CD4-positive, alpha-beta T cell treated with Interleukin-1 beta for 1 hour (primary cell): ENCODE measurements at places on chromosomes 4 and X.

DNA sequence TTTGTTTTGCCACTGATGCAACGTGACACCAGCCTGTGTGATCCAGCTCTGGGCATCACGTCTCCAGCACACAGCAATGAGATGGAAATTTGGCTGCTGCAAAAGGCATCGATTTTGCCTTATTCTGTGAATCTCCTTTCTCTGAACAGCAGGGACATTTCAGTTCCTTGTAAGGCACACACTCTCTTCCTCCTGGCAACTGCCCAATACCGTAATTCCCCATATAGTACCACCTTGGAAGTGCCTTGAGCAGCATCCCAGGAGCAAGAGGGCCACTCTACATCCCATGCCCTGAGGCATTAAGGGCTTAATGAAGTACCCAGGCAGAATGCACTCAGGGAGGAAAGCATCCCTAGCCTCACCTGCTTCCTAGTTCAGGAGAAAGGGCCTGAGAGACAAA is 10.5 kb upstream of the MAMLD1 start:
- no peak for DNase-seq

DNA sequence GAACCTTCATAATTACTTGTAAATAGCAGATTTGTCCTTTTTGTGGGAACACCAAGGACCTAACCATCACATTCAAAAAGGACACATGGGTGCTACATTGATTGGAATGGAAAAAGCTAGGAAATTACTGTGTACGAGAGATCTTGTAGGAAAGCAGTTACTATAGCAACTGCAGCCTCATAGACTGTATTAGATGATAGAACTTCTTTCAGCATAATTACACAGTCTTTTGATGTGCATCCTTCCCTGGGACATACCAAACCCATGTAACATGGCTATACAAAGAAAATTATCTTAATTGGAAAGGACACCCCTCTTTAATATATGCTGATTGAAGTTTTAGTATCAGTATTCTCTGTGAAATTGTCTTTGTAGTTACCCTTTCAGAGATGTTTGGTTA is 130.7 kb upstream of the CTSO start:
- no peak for DNase-seq

DNA sequence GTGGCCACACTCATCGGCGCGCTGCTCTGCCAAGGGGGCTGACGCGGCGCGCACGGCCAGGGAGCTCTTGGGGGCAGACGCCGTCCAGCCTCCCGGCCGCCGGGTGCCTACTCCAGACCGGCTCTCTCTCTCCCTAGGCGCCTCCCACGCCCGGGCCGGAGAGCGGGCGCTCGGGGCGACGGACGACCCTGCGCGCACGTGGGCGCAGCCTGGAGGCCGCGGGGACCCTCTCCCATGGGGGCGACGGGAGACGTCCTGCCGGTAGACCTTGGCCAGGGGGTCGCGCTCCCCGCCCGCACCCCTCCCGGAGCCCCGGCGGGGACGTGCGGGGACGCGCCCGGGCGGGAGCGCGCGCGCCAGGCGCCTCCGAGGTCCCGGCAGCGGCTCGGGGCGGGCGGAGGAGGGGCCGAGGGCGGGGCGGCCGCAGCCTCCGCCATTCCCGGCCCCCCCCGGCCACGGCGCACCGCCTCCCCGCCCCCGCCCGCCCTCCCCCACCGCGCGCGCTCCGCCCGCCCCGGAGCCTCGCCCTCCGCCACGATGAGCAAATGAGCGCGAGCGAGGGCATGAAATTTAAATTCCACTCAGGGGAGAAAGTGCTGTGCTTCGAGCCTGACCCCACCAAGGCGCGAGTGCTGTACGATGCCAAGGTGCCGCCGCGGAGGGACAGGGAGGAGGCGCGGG is at the start of gene MSL3:
MSL3 (plus strand) TSS at position 519 of the 681 bp plus-strand sequence; CDS start at position 546, 27 bp downstream.
- DNase-seq = peak; percentile 69

DNA sequence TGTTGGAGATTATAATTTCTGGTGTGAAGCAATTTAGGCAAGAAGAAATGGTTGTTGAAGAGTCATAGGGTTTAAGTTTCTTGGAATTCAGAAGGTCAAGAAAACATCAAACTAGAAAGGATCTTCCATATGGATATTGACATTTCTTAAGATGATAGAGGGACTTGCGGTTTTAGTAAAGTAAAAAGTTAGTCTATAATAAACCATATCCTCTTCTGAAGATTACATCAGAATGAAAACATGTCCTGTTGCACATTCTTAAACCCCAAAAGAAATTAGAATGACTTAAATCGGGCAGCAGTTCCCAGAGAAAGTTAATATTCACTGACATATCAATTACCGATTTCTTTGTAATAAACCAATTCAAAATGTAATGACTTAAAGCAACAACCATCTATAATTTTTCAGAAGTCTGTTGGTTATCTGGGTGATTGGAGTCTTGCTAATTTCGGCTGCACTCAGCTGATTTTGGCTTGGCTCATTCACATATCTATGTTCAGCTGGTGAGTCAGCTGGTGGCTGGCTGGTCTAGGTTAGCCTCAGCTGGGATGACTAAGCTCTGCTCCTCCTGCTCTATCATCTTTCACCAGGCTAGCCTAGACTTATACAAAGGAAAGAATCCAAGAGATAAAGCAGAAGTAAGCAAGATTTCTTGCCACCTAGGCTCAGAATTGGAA is 24.4 kb upstream of the DYNLT3 start:
- DNase-seq = no peak

- DNase-seq = no peak
These were observed 198.4 kb upstream of the TACR3 start for GRCh38 chr4:103918214-103918613.

DNA sequence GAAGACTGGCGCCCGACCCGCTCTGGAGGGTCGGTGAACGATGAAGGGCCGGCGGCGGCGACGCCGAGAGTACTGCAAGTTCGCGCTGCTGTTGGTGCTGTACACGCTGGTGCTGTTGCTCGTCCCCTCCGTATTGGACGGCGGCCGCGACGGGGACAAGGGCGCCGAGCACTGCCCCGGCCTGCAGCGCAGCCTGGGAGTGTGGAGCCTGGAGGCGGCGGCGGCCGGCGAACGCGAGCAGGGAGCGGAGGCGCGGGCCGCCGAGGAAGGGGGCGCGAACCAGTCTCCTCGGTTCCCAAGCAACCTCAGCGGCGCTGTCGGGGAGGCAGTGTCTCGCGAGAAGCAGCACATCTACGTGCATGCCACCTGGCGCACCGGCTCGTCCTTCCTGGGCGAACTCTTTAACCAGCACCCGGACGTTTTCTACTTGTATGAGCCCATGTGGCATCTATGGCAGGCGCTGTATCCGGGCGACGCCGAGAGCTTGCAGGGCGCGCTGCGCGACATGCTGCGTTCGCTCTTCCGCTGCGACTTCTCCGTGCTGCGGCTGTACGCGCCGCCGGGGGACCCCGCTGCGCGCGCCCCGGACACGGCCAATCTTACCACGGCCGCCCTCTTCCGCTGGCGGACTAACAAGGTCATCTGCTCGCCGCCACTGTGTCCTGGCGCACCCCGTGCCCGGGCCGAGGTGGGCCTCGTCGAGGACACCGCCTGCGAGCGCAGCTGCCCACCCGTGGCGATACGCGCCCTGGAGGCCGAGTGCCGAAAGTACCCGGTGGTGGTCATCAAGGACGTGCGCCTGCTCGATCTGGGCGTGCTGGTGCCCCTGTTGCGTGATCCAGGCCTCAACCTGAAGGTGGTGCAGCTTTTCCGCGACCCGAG is 568 bp downstream of the CHST7 start:
- peak; percentile 78 for DNase-seq

DNA sequence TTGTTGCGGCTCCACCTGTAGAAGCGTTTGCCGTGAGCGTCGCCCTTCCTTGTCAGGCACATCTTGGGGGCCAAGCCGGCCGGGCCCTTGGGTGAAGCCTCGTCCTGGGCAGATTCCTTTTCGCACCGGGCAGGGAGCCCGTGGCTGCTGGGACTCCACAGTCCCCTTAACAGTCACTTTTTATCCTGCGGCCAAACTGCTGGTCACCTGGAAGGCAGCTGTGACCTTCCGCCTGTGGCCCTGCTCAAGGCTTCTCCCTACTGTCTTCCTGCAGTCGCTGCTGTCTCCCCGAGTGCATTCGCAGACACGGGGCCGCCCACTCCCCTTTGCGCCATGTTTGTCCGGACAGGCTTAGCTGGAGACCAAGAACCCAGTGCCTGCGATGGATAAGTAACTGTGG is 55.0 kb downstream of the PCGF3 start:
- DNase-seq = no peak

DNA sequence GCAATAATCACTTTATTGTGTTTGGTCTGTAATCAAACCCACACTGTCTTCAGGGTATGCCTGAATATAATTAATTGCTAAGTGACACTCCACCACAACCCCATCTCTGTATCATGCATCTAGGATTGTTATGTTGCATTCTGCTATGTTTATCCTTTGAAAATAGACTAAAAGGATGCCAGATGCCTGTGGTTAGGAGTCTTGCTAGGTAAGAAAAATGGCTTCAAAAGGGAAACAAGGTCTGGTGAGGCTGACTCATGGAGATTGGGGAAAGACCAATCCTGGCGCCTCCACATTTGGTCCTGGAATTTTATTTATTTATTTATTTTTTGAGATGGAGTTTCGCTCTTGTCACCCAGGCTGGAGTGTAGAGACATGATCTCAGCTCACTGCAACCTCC is 360.5 kb upstream of the SLC7A11 start:
- DNase-seq = no peak

GRCh38 chr4:83071116-83071515 is 36.1 kb downstream of the COPS4 start:
- no peak for DNase-seq

DNA sequence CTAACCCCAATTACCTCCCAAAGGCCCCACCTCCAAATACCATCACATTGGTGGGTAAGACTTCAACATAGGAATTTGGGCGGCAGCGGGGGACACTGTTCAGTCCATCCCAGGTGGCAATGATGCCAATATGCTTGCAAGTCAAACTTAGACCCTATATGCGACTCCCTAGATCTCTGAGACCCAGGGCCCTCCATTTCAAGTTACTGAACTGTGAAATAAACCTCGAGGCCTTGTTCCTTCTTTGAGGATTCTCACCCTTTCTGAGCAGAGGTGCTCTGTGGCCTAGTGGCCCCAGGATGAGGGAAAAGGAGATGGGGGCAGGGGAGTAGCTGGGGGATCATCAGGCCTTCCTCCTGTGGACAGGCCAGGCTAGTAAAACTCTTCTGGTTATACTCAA is 44.7 kb downstream of the CNGA2 start:
- no peak for DNase-seq

DNA sequence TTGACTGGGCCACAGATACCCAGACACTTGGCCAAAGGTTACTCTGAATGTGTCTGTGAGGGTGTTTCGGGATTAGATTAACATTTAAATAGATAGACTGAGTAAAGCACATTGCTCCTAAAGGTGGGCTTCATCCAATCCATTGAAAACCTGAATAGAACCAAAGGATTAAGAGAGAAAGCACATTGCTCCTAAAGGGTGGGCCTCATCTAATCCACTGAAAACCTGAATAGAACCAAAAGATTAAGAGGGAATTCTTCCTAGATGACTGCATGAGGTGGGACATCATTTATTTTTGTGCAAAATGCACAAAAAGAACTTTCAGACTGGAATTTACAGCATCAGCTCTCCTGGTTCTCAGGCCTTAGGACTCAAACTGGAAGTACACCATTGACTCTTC is 351.2 kb upstream of the PCDH10 start:
- DNase-seq = no peak

GRCh38 chr4:71275570-71275969 is 63.2 kb upstream of the SLC4A4 start:
- DNase-seq = no peak

DNA sequence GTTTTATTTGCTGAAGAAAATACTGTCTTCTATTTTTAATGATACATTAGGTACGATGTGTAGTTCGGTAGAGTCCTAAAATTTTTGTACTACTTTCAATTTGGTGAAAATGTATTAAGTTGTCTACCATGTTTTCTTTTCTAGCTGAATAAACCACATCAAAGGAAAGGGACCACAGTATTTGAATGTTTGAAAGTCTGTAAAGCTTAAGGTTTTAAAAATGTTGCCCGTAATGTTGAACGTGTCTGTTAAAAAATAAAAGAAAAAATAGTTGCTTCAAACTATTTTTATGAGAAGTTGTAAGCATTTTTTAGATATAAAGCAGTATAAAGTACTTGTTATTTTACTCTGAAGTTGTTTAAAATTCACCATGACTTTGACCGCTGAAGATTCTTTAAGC is 3.2 kb downstream of the CDKN2AIP start:
- DNase-seq = peak; percentile 24

DNA sequence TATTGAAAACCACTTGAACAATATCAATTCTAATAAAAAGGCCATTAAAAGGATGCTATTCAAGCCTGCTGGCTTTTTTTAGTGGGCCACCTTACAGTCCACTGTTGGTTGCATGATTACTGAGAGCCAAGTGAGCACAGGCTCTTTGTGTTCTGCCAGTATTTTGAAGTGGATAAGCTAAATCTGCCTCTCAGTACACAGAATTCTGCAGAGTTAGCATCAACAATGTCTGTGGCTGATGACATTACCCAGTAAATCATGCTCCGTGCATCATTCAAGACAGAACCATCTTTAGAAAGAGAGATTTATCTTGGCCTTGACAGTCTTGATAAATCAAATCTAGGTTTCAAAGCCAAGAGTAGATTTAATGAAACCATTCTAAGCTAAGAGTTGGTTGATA is 119.0 kb upstream of the GNPDA2 start:
- DNase-seq = no peak

DNA sequence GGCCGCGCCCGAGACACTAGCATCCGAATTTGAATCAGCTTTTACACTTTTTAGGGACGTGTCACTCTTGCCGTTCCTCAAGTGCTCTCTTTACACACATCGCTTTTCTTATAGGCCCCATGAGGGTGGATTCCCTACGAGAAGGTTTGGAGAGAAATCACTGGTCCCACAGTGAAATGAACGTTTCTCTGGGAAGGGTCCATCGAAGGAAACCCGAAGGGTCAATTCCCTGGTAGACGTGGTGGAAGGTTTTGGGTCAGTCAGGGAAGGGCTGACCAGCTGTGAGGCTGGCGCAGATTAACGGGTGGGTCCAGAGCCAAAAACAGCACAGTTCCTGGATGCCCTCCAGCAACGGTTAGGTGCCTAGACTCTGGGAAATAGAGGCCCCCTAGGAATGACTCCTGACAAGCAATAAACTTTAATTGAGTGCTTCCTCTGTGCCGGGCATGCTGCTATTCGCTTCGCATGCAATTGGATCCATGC is 35.9 kb downstream of the ETDC start:
- no peak for DNase-seq

GRCh38 chrX:119482481-119483480 is 14.5 kb downstream of the SLC25A5 start:
- DNase-seq = peak; percentile 72

- no peak for DNase-seq
These were observed 14.3 kb upstream of the FAM241A start for GRCh38 chr4:112130906-112131305.
